ENCODE measurements at places on chromosomes 5 and 9.

DNA sequence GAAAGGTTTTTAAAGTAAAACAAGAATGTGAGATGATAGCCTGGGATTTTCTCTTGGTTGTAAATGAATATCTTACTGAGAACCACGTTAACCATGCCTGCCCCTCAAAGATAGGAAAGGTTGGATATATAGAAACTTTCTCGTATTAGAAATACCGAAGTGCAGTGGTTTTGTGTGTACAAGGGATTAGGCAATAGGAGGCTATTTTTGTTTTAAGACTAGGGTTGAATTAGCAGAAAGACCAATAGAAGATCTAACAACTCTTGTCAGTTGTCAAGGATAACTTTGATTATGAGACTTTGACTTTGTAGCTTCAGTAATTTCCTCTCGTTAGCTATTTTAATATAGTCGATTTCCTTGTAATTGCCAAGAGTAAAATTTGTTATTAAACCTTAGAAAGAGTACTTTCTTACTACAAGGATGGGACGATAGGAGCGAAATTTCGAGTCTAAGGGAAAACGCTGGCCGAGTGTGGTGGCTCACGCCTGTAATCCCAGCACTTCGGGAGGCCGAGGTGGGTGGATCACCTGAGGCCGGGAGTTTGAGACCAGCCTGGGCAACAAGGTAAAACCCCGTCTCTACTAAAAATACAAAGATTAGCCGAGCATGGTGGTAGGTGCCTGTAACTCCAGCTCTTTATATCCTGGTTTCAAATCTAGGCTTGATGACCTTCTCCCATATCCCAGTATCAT is 838 bp downstream of the POLK start:
- no peak for DNase-seq

DNA sequence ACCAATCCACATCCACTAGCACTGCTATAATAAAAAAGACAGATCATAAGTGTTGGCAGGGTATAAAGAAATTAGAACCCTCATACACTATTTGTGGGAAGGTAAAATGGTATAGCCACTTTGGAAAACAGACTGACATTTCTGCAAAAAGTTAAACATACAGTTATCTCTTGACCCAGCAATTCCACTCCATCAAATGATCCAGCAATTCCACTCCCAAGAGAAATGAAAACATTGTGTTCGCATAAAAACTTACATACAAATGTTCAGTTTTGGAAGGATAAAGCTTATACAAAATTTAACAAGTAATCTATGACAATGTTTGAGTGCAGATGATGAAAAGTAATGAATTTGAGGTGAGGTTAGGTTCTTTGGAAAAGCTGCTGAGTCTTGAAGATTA is 2.1 kb downstream of the KIF27 start:
- no peak for DNase-seq

- peak; percentile 52 for DNase-seq
Measured at GRCh38 chr5:139690064-139690802, 42.1 kb downstream of the CXXC5 start.

- DNase-seq = no peak
Measured at GRCh38 chr9:92607773-92608172, 62.2 kb downstream of the IPPK start.

DNA sequence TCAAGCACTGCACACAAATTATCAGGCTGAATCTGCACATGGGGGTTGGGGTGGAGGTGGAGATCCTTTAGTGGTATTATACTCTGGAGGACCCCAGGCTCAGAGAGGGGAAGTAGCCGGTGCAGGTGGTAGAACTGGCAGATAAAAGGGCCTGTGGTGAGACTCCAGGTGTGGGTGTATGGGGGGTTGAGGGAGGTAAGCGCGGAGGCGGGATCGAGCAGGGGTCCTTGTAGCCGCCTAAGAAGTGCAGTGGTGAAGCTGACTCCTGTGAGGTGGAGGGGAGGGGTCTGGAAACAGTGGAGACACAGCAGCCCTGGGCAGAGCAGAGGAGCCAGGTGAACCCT is 841 bp downstream of the ACSL6 start:
- no peak for DNase-seq

GRCh38 chr5:81558188-81558587 is 164.3 kb upstream of the ACOT12 start:
- no peak for DNase-seq

DNA sequence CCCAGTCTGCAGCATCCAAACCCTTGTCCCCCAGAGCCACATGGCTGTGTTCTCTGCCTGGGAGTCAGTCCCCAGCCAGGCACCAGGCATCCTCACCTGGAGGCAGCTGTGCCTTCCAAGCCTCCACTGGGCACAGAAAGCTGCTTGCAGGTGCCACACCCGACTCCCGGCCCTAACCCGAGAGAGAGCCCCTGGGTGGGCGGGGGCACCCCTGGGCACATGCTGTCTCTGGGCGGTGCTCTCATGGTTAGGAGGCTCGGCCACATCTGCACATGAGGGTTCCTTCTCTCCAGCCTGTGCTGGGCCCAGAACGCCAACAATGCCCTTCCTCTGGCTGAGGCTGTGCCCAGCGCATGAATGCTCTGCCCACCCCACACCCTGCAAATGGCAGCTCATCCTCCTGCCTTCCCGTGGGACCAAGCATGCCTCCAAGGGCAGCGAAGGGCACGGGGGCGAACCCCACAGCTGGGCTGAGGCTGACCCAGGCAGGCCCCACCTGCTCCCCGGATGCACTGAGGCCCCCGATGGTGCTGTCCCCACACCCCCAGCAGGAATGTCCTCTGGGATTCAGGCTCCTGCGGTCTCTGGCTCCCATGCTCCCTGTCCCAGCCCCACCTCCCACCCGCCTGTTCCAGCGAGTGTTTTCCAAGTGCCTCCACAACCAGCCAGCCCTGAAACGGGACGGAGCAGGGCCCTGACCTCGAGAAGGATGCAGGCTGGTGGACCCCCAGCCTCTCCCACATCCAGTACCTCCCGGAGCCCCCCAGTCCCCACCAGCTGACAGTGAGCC is 22.5 kb upstream of the CAMSAP1 start:
- no peak for DNase-seq

- DNase-seq = no peak
Measured at GRCh38 chr5:61332358-61332749, 296 bp downstream of the ZSWIM6 start.

- DNase-seq = peak; percentile 93
Measured at GRCh38 chr5:98770209-98770910, 3.1 kb upstream of the RGMB start.

GRCh38 chr5:8598996-8599395 is 730.0 kb downstream of the MTRR start:
- no peak for DNase-seq

GRCh38 chr5:78614816-78615215 is 33.8 kb downstream of the LHFPL2 start:
- DNase-seq = no peak

DNA sequence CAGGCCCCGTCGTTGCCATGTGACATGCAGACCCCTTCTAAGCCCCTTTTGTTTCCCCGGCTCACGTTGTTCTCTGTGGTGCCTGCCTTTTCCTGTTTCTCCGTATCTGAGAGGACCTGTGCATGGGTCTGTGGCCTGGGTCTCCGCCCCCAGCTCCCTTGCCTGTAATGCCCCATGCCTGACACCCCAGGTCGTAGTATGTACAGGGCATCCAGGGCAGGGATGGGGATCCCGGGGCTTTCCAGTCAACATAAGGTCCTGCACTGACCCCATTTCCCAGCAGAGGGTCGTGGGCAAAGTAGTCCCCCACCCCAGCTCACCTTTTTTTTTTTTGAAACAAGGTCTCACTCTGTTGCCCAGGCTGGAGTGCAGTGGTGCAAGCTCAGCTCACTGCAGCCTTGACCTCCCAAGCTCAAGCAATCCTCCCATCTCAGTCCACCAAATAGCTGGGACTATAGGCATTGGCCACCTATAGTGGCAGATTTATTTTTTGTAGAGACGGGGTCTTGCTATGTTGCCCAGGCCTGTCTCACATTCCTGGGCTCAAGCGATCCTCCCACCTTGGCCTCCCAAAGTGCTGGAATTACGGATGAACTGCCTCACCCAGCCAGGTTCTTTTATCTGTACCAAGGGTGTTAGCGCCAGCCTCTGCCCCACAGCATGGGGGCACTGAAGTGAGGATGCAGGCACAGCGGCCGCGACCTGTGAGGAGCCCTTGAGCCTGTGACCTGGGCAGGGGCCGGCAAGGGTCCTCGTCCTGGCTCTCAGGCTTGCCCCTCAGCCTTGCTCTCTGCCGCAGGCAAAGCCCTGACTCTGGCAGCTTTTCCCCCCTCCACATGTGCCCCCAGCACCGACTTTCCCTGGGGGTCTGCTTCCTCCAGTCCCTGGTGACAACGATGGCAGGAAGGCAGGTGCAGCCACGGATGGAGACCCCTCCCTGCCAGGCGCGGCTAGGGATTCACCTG is 19.1 kb upstream of the QSOX2 start:
- no peak for DNase-seq
